Cerebellar cortex (tissue), 1 donor: ENCODE measurements at places on chromosomes 7 and 10.
A peak's percentile ranks its signal among the peaks of the same experiment; 100 is the strongest.

DNA sequence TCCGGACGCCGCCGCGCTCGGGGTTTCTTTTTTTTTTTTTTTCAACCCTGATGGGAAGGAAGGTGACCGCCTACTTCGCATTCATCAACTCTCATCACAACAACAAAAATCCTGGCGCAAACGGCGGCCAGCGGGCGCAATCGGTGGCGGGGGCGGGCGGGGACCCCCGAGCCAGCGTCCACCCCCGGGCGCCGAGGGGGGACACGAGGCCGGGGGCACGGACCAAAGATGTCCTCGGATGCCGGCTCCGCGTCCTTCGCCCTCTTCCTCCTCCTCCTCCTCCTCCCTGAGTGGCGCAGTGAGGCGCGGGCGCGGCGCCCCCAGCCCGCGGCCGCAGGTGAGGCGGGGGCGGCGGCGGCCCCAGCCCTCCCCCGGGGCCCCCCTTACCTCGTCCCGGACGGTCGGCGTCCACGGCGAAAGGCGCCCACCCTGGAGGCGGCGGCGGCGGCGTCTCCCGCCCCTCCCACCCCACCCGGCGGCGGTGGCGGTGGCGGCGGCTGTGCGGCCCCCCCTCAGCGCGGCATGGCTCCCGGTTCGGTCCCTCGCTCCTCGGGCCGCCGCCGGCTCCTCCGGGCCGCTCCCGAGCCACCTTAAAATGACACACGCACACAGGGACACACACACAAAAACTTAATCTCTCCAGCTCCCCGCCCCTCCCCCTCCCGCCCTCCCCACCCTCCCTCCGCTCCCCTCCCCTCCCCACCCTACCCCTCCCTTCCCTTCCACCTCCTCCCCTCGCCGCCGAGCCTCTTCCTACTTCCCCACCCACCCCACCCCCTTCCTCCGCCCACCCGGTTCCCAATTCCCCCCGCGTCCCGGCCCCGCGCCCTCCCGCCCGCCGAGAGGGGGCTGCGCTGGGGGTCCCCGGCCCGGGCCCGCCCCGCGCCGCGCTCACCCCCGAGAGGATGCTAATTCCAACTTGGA is at the start of gene CTBP2:
Gene CTBP2, minus strand, starts transcription at position 632 of the 924 bp plus-strand sequence.
- peak; percentile 61 for DNase-seq

DNA sequence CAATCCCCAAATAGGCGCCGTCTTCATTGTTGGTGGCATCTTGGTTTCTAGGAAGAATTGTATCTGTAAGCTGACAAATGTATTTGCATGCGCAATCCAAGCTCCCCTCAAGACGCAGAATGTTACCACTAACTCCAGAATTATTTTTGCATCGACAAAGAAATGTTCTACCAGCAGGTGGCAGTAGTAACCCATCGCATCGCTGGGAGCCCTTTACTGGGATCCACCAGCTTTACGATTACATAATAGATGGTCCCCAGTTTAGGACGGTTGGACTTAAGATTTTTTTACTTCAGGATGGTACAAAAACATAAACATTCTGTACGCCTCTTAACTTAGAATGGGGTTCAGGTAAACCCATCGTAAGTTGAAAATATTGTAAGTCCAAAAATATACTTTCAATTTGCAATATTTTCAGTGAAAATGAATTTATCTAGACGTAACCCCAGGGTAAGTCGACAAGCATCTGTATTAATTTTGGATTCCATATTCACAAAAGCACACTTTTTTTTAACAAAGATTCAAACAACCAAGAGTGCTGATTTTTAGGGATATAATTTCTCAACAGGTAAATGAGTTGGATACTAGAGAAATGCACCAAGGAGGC is 114.0 kb upstream of the COBL start:
- DNase-seq = peak; percentile 67

DNA sequence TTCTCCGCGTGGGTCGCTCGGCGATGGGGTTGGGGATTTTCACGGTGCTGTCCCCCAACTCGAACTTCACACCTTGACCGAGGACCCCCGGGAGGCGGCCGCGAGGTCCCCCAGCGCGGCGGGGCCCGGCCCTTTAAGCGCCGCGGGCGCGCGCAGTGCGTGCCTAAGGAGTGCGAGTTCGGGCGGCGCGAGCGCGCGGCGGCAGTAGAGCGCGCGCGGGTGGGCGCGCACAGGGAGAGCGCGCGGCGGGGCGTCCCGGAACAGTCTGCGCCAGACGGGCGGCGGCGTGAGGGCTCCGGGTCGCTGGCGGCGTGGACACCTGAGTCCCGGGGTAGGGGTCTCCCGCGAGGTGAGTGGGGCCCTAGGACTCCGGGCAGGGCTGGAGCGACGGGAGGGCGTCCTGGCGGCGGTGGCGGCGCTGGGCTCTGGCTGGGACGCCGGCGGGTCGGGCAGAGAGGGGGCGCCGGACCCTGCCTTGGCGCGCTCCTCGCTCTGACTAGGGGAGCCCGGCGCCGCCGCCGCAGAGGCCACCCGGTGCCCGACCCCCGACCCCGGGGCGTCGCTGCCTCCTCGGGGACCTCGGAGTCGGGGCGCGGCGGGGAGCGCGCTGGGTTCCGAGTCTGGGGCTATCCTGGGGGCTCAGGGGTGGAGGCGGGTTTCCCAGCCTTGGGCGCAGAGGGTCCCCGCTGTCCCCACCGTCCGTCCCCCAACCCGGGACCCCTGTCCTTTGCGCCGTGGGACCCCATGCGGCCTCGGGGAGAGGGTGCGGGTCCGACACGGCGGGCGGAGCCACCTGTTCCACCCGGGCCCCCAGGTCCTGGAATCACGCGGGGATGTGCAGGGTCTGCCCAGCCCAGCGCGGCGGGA is at the start of gene PROSER2:
Gene PROSER2, plus strand, starts transcription at position 235 of the 867 bp plus-strand sequence. CDS start 28,722 bp downstream, outside the sequence.
- DNase-seq = peak; percentile 23

DNA sequence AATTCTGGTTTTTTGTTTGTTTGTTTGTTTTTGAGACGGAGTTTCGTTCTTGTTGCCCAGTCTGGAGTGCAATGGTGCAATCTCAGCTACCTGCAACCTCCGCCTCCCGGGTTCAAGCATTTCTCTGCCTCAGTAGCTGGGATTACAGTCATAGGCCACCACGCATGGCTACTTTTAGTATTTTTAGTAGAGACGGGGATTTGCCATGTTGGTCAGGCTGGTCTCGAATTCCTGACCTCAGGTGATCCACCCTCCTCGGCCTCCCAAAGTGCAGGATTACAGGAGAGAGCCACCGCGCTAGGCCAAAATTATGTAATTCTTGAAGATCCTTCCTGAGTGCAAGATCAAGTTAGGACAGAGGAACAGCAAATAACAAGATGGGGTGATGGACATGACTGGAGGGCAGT is 719 bp downstream of the ZNF33B start:
- DNase-seq = no peak

- DNase-seq = no peak
Observed at GRCh38 chr7:131683536-131684125, 127.2 kb upstream of the PODXL start.

DNA sequence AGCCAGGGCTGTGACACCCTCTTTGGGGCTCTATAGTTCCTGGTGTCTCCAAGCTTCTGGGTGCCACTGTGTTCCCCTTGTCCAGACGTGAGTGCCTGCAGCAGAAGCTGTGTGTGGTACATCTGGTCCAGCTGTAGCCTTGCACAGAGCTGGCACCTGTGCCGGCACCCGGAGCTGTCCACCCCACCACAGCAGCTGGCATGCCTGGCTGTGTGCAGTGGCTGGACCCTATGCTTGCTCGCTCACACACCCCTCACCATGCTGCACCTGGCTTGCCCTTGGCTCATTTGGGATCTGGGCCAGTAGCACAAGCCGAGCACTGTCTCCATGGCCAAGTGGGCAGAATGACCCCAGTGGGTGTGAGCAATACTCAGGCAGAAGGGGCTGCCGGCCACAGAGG is 10.6 kb downstream of the DNAJB9 start:
- DNase-seq = no peak

DNA sequence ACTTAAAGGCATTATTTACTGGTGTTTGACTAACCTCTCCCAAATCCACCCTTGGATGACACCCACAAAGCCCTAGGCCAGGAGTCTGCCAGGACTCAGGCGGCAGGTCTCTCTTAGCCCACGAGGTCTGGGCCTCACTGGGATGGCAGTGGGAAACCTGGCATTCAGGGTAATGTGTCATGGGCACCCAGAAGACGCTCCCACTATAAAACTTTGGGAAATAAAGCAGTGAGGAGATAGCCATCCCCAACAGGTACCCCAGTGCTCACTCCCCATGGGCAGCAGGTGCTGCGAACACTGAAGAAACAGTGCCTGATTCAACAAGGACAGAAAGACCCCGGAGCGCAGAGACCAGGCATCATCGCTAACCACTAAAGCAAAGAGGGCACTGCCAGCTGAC is 14.4 kb upstream of the PTPRN2 start:
- no peak for DNase-seq

GRCh38 chr10:89662596-89662995 is 17.6 kb upstream of the PANK1 start:
- DNase-seq = no peak

- no peak for DNase-seq
Observed at GRCh38 chr7:114959931-114960330, 38.0 kb downstream of the MDFIC start.

GRCh38 chr10:114515298-114515914 is 111.1 kb upstream of the AFAP1L2 start:
- no peak for DNase-seq

- DNase-seq = no peak
Observed at GRCh38 chr10:452512-453426, 236.7 kb downstream of the DIP2C start.

DNA sequence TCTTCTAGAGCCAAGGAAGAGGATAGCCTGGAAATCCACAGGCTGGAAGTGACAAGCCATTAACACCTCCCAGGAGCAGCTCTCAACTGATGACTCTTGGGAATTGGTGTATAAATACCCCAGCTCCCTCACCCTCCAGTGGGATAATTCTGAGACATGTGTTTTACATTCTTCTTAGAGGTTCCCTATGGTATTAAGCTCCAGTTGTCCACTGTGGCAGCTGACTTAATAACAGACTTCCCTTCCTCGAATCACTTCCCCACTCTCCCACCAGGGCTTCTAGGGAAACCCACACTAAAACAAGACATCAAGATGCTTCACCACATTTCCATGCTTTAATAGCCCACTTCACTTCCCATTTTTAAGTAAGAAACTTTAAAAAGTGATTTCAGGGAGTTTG is 47.2 kb downstream of the FAM107B start:
- DNase-seq = no peak

DNA sequence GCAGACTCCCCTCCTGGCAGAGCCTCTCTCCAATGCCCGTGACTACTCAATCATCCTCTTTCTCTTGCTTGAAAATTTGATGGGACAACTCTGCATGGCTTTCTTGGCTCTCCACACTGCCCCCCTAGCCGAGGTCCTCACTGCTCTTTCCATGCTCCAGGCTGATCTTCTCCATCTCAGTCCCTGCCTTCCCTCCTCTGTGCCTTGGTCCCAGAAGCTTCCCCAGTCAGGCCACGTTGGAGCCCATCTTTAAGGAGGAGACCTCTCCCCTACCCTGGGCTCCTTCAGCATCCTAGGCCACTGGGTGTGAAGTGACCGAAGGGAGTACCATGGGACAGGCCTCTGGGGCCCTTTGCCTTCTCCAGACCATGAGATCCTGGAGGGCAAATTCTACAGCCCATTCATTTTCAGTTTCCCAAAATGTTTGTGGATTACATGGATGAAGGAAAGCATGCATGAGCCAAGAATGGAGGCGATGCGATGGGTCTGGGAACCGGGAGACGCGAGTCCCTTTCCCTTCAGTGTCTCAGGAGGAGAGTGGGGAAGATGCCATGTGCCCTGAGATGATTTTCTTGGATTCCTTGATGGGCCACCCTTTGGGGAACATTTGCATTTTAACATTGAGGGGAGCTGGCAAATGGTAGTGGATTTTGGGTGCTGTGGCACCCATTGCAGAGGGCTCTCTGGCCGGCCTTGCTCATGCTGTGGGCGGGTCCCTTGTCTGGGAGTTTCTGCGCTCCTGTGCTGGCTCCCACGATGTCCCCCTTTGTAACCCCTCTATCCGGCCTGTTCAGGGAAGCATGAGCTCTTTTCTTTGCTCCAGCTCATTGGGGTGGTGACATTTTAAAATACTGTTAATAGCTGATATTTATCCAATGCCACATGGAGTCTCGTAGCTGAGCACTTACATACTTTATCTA is 376.6 kb downstream of the RPS24 start:
- no peak for DNase-seq

GRCh38 chr10:2214092-2214491 is 476.8 kb upstream of the ADARB2 start:
- DNase-seq = no peak

- no peak for DNase-seq
Observed at GRCh38 chr7:116652793-116653192, 19.2 kb upstream of the MET start.

- no peak for DNase-seq
Observed at GRCh38 chr7:105826143-105826542, 50.3 kb downstream of the ATXN7L1 start.

- no peak for DNase-seq
Observed at GRCh38 chr7:137360087-137360679, 16.6 kb upstream of the PTN start.

GRCh38 chr7:51313738-51314425 is 2.7 kb downstream of the COBL start:
- peak; percentile 41 for DNase-seq

DNA sequence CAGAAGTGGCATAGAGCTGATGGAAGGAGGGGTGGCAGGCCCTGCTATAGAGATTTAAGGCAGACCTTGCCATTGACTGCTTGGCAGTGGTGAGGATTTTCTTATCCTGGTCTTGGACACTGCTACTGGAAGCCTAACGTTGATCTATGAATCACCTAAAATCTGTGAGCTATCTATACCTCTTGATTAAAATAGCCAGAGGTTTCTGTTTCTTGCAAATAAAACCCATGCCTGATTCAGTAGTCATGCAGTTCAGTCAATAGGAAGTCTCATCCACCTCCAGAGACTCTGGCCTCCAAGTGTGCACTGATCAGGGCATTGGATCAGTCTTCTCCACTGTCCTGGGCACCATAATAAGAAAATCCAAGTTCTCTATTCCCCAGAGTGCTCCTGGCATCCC is 286.5 kb downstream of the PTEN start:
- DNase-seq = no peak

DNA sequence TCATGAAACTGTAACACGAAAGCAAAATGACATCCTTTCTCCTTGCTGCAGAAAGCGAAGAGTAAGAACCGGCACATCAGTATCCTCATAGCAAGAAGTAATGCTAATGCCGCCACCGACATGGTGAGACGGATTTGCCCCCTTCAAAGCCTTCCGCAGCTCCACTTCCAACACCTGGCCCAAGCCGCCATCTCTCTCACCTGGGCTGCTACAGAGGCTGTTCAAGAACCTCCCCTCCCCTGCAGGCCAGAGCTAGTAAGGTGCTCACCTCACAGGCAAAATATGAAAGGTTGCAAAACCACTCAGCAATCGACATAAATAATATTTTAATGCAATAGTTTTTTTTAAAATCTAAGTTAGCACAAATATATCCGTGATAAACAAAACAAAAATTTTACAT is 123.9 kb upstream of the FRMD4A start:
- DNase-seq = no peak

- DNase-seq = peak; percentile 78
Observed at GRCh38 chr7:47314728-47315607, 266.9 kb downstream of the TNS3 start.

- no peak for DNase-seq
Observed at GRCh38 chr10:21733710-21734109, 199.7 kb downstream of the MLLT10 start.

GRCh38 chr10:124621637-124622036 is 122.5 kb downstream of the FAM53B start:
- DNase-seq = peak; percentile 80

GRCh38 chr7:159151231-159151630 is 6.6 kb upstream of the VIPR2 start:
- DNase-seq = no peak
